Fibroblast of lung (primary cell): ENCODE measurements at places on chromosomes 4 and X. TPM values are rescaled to one million over a fixed set of nuclear protein-coding genes. Genes with fewer than 3 reads are reported as not detected.

The CENPC gene
- 10.5 and 15.4 TPM in 2 replicates for total RNA-seq

The SOWAHB gene
- total RNA-seq: under 0.01 and 0.17 TPM in 2 replicates

The MAGEA2 gene
- total RNA-seq: not detected in 2 replicates

The HNRNPH2 gene
- total RNA-seq: 82.7 and 84.1 TPM in 2 replicates

The SYTL4 gene
- 4.6 and 8.8 TPM in 2 replicates for total RNA-seq

The TMPRSS11D gene
- not detected in 2 replicates for total RNA-seq

The HPSE gene
- total RNA-seq: 0.17 and 0.26 TPM in 2 replicates

The ENAM gene
- under 0.01 and 0.50 TPM in 2 replicates for total RNA-seq

The TEX11 gene
- under 0.01 TPM in 1 of 2 replicates, not detected in the other for total RNA-seq

The LIAS gene
- total RNA-seq: 8.0 and 8.6 TPM in 2 replicates

The GLUD2 gene
- total RNA-seq: 1.3 and 1.8 TPM in 2 replicates
